ENCODE measurements at places on chromosomes 7 and 10.
A peak's percentile ranks its signal among the peaks of the same experiment; 100 is the strongest.

GRCh38 chr10:15739254-15739970 lies 19.7 kb upstream of the ITGA8 start:
- DNase-seq, result no peak

GRCh38 chr10:44640429-44640828 lies 255.5 kb upstream of the CXCL12 start:
- no peak for DNase-seq

GRCh38 chr7:130878785-130879184 lies 144.8 kb upstream of the KLF14 start:
- DNase-seq, result no peak

GRCh38 chr10:89793649-89794254 lies 92.4 kb downstream of the KIF20B start:
- peak; percentile 87 for DNase-seq

GRCh38 chr7:1531979-1532455 lies 1.5 kb downstream of the MAFK start:
- no peak for DNase-seq

DNA sequence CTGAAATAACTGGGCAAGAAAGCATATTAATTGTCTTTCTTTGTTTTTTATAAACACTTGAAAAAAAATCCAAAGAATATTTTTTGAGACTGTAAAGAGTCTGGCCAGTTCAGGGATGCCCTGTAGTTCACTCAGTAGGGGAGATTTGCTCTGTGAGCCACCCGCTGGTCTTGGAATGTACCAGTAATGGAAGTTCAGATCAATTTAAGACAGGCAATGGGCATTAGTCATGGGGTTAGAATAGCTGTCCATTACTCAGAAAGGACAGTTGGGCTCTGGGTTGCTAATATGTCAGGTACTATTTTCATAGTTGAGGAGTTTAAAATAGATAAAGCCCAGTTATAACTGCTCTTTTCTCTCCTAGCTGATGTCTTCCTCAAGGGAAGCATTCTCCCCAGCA lies 38.7 kb downstream of the A1CF start:
- no peak for DNase-seq
